ENCODE measurements at places on chromosomes 5 and 9.

DNA sequence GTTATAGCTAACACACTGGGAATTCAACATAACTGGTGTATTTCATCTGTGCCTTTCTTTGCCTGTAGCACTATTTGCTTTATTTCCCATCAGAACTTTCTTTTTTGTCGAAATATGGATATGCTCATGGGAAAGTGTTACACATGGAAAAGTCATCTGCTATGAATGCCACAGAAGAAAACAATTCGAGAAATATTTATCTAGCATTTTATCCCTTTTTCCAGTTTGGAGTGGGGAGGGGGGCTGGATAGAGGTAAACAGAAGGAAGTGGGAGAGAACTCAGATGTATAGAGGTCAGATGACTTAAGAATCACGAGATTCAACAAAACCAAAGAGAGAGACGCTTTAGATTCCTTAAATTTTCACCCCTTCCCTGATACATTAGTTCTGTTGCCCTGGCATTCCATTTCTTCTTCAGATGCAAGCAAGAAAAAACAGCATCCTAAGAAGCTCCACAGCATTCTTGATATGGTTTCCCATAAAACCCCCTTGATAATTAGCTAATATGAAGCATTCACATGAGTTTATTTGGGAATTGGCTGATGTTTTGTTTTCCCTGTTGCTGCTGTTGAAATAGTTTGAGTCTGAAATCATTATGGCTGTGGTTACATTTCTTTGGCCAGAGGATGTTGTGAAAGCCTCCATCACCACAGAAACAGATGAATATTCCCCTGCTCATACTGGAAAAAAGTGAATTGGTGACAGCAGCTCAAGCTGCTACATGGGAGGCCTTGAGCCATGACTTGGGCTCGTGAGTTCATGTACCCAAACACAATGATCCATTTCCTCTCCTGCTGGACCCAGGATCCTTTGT is 335.8 kb upstream of the DAB2 start:
- peak; percentile 99 for DNase-seq

- peak; percentile 64 for DNase-seq
Observed at GRCh38 chr5:56910210-56910965, 992 bp downstream of the SETD9 start.

- DNase-seq: no peak
Observed at GRCh38 chr9:137738703-137739102, 119.9 kb downstream of the EHMT1 start.

- no peak for DNase-seq
Observed at GRCh38 chr9:11045589-11045988, 432.8 kb upstream of the PTPRD start.

GRCh38 chr5:137152616-137153015 is 346.5 kb downstream of the SPOCK1 start:
- DNase-seq: no peak

- no peak for DNase-seq
Observed at GRCh38 chr9:34907044-34907443, 51.0 kb upstream of the PHF24 start.

- DNase-seq: peak; percentile 63
Observed at GRCh38 chr5:168477060-168477459, 9.2 kb upstream of the RARS1 start.

DNA sequence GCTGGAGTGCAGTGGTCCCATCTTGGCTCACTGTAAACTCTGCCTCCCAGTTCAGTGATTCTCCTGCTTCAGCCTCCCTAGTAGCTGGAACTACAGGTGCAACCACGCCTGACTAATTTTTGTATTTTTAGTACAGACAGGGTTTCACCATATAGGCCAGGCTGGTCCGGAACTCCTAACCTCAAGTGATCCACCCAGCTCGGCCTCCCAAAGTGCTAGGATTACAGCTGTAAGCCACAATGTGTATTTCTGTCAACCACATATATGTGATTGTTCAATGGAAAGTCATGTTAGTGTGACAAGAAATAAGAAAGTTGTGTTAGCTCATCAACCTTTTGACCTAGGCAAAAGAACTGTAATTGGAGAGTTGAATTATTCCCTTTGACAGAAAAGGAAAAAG is 677.1 kb upstream of the CHD1 start:
- DNase-seq: no peak

Data from fibroblast of skin of back (primary cell).